ENCODE measurements at places on chromosomes 1 and 21. TPM values are rescaled to one million over a fixed set of nuclear protein-coding genes. Genes with fewer than 3 reads are reported as not detected.

The VPS72 gene
- total RNA-seq: 86.0 TPM

The AJAP1 gene
- total RNA-seq: not detected

The S100A8 gene
- not detected for total RNA-seq

The RNF11 gene
- total RNA-seq: 40.3 TPM

The ARHGEF19 gene
- total RNA-seq: 8.0 TPM

The PRDM16 gene
- total RNA-seq: 5.3 TPM

The KRTAP7-1 gene
- not detected for total RNA-seq

The PRAMEF11 gene
- total RNA-seq: not detected

The SPATA45 gene
- not detected for total RNA-seq

The PPIAL4G gene
- not detected for total RNA-seq

The TDRD5 gene
- 0.52 TPM for total RNA-seq

The PRDX1 gene
- 637 TPM for total RNA-seq

The KIRREL1 gene
- total RNA-seq: 45.4 TPM

The RCSD1 gene
- total RNA-seq: not detected

The RHBDL2 gene
- total RNA-seq: not detected

The AKR7A3 gene
- 2.8 TPM for total RNA-seq

The HSPB7 gene
- total RNA-seq: not detected

The CLDN17 gene
- total RNA-seq: not detected

The AMY1B gene
- not detected for total RNA-seq

The CHRNB2 gene
- total RNA-seq: 0.09 TPM

The CDA gene
- not detected for total RNA-seq

The MNDA gene
- total RNA-seq: not detected

The ARHGAP30 gene
- not detected for total RNA-seq

The GLIS1 gene
- total RNA-seq: not detected

The RHD gene
- not detected for total RNA-seq

The ATAD3C gene
- total RNA-seq: 0.84 TPM

The FMO1 gene
- not detected for total RNA-seq
